B cell (primary cell): ENCODE measurements at places on chromosomes 11 and 22. TPM values are rescaled to one million over a fixed set of nuclear protein-coding genes. Genes with fewer than 3 reads are reported as not detected.

DNA sequence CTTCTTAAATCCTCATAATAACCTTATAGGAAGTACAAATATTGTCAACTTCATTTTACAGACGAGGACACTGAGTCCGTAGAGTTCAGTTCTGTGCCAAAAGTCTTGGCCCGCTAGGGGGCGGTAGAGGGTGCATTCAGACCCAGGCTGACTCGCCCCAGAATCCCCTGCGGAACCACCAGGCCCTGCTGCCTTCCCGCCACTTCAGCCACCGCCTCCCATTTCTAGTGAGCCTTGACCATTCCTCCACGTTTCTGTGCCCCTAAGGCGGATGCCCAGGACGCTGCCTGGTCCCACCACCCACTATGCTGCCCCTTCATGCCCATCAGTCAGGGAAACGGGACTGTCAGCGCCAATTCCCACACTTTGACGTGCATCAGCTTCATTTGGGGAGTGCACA lies 19.1 kb downstream of the SYT13 start:
- H3K27me3 ChIP-seq: peaks cover 5% of the 10 kb centered on the region
- H3K27ac ChIP-seq: no peak overlapping the region
- H3K4me1 ChIP-seq: no peaks in the 10 kb centered on the region
- DNase-seq: no peak
- no peaks in the 10 kb centered on the region for H3K36me3 ChIP-seq
- H3K4me3 ChIP-seq: no peak overlapping the region

DNA sequence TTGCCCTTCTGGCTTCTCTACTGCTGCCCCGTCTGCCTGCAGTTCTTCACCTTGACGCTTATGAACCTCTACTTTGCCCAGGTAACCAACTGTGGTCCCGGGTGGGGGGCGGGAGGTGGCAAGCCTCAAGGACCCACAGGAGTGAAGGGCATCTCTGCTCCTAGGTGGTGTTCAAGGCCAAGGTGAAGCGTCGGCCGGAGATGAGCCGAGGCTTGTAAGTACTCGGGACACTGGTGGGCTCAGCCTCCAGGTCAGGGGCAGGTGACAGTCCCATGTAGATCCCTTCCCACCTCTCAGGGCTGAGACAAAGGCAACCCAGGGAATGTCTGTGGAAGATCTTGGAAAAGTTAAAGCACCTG lies 1.1 kb downstream of the GPR137 start:
- DNase-seq: no peak
- no peak overlapping the region for H3K27ac ChIP-seq
- no peaks in the 10 kb centered on the region for H3K27me3 ChIP-seq
- H3K36me3 ChIP-seq: no peaks in the 10 kb centered on the region

Gene BIRC3
- total RNA-seq: 419 and 428 TPM in 2 replicates

Gene CASP12
- total RNA-seq: not detected in 2 replicates

Gene SLC7A4
- not detected in 2 replicates for total RNA-seq

DNA sequence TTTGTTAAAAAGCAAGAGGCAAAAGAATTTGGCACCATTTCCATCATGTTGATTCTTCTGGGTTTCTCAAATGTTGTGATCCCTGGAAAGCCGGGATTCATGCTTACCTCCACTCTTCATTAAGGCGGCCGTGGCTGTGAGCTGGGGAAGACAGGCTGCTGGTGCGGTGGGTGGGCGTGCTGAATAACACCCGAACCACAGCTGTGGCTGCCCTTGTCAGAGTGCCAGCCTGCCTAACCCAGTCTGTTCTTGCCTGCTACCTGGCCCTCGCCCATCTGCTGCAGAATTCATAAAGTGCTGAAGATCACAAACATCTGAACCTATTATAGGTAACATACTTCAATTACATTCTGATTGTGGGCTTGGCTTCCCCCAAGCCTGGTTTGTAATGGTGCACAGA lies 95.8 kb upstream of the RCN1 start:
- no peak for DNase-seq
- H3K4me3 ChIP-seq: no peak overlapping the region
- H3K27ac ChIP-seq: no peak overlapping the region
- H3K36me3 ChIP-seq: no peaks in the 10 kb centered on the region
- no peaks in the 10 kb centered on the region for H3K27me3 ChIP-seq
- H3K4me1 ChIP-seq: no peaks in the 10 kb centered on the region

GRCh38 chr11:128164080-128164741 lies 423.1 kb downstream of the ETS1 start:
- H3K36me3 ChIP-seq: no peaks in the 10 kb centered on the region
- H3K4me3 ChIP-seq: no peak overlapping the region
- peaks cover 5% of the 10 kb centered on the region for H3K4me1 ChIP-seq
- no peak for DNase-seq

- H3K4me1 ChIP-seq: no peaks in the 10 kb centered on the region
- no peak overlapping the region for H3K27ac ChIP-seq
- no peak overlapping the region for H3K4me3 ChIP-seq
- no peaks in the 10 kb centered on the region for H3K36me3 ChIP-seq
- no peak for DNase-seq
- no peaks in the 10 kb centered on the region for H3K27me3 ChIP-seq
These were observed 71.3 kb downstream of the TSPAN18 start for GRCh38 chr11:44797886-44798606.

- no peaks in the 10 kb centered on the region for H3K4me1 ChIP-seq
- H3K27me3 ChIP-seq: no peaks in the 10 kb centered on the region
- H3K36me3 ChIP-seq: no peaks in the 10 kb centered on the region
- no peak overlapping the region for H3K4me3 ChIP-seq
These were observed 29.1 kb downstream of the RAB38 start for GRCh38 chr11:88146106-88146505.

- peaks cover 74% of the 10 kb centered on the region for H3K4me1 ChIP-seq
- DNase-seq: no peak
- H3K27ac ChIP-seq: no peak overlapping the region
- H3K4me3 ChIP-seq: no peak overlapping the region
- no peaks in the 10 kb centered on the region for H3K36me3 ChIP-seq
These were observed 131.6 kb downstream of the MAML2 start for GRCh38 chr11:96211436-96211835.

DNA sequence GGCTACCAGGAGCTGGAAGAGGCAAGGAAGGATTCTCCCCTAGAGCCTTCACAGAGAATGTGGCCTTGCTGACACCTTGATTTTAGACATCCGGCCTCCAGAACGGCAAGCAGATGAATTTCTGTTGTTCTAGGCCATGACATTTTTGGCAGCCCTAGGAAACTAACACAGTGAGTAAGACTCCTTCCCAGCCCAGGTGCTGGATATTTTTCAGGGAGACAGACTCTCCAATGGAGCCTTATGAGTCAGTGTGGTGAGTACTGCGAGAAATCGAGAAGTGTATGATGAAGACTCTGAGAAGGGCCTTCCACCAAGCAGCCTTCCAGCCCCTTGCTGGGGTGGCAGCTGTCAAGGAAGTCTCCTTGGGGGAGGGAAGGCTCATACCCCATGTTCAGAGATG lies 114.4 kb downstream of the OSBP2 start:
- no peak overlapping the region for H3K4me3 ChIP-seq
- peaks cover 7% of the 10 kb centered on the region for H3K27me3 ChIP-seq
- H3K27ac ChIP-seq: no peak overlapping the region

- no peaks in the 10 kb centered on the region for H3K27me3 ChIP-seq
- H3K36me3 ChIP-seq: no peaks in the 10 kb centered on the region
- DNase-seq: no peak
- peaks cover 13% of the 10 kb centered on the region for H3K4me1 ChIP-seq
- H3K27ac ChIP-seq: no peak overlapping the region
- no peak overlapping the region for H3K4me3 ChIP-seq
These were observed 113.8 kb downstream of the RBFOX2 start for GRCh38 chr22:35914665-35915476.

- no peak overlapping the region for H3K27ac ChIP-seq
- no peak overlapping the region for H3K4me3 ChIP-seq
- H3K36me3 ChIP-seq: no peaks in the 10 kb centered on the region
- no peak for DNase-seq
These were observed 2.5 kb downstream of the KCNJ4 start for GRCh38 chr22:38452373-38453065.

GRCh38 chr11:2885017-2885677 lies 428 bp downstream of the CDKN1C start:
- peaks cover 14% of the 10 kb centered on the region for H3K27me3 ChIP-seq
- peak; percentile 67 for DNase-seq
- peaks cover 20% of the 10 kb centered on the region for H3K4me1 ChIP-seq

Gene SMCO4
- 2.0 and 3.6 TPM in 2 replicates for total RNA-seq

DNA sequence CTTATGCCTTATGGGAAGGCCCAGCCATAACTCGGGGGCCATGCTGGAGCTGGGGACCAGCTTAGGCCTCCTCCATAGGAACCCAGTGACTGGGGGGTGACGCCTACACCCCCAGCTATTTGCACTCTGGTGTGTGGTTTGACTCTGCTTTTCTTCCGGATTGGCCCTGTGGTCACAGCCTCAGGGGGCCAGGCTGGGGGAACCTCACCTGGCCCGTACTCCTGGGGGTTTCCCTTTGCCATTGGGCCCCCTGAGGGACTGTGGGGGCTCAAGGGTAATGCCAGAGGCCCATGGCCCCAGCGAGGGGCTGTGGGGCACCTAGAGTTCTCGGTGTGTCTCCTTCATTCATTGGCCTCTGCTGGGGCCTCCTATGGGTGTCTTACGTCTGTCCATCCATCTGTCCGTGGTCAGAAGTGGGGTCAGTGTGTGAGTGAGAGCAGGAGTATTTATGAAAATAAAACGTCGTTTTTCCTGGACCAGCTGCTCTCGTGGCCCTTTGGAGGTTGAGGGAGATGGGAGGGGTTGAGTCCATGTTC lies 6.3 kb upstream of the SH3BP1 start:
- H3K27ac ChIP-seq: peak overlapping the region; percentile 94
- DNase-seq: peak; percentile 76
- H3K27me3 ChIP-seq: no peaks in the 10 kb centered on the region
- H3K4me1 ChIP-seq: peaks cover 68% of the 10 kb centered on the region
- H3K4me3 ChIP-seq: peak overlapping the region; percentile 0
- peaks cover 16% of the 10 kb centered on the region for H3K36me3 ChIP-seq

DNA sequence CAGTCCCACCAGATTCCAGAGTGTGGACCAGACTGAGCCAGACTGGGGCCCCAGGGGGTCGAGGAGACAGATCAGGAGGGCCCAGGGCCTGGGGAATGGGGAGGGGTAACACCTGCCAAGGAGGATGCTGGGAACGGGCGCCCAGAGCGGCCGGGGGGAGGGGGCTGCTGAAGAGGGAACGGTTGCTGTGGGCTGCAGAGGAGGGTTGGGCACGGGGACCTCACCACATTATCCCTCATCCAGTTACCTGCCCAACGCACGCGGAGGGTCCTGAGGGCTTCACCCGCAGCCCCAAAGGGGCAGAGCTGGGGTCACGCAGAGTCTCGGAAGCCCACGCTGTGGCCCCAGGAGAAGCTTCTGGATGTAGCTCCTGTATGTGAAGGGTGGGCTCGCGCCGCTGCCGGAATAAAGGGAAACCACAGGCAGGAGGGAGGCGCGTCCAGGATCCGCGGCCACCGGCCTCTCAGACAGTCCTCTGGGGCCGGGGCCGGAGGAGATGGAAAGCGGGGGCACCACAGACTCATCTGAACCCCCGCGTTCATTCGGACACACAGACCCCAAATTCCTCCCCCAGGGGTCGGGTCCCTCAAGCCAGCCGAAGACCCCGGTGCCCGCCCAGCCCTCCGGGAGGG lies 866 bp upstream of the SELENOO start:
- H3K36me3 ChIP-seq: peaks cover 24% of the 10 kb centered on the region
- no peaks in the 10 kb centered on the region for H3K27me3 ChIP-seq
- H3K4me3 ChIP-seq: peak overlapping the region; percentile 80
- H3K4me1 ChIP-seq: peaks cover 33% of the 10 kb centered on the region
- no peak for DNase-seq

GRCh38 chr22:27420817-27421361 lies 380.7 kb downstream of the MN1 start:
- no peak for DNase-seq
- no peaks in the 10 kb centered on the region for H3K36me3 ChIP-seq
- H3K27ac ChIP-seq: no peak overlapping the region
- no peak overlapping the region for H3K4me3 ChIP-seq

Gene NLRP14
- total RNA-seq: 0.07 TPM in 1 of 2 replicates, not detected in the other

Gene SLC35E4
- 2.9 and 3.4 TPM in 2 replicates for total RNA-seq

DNA sequence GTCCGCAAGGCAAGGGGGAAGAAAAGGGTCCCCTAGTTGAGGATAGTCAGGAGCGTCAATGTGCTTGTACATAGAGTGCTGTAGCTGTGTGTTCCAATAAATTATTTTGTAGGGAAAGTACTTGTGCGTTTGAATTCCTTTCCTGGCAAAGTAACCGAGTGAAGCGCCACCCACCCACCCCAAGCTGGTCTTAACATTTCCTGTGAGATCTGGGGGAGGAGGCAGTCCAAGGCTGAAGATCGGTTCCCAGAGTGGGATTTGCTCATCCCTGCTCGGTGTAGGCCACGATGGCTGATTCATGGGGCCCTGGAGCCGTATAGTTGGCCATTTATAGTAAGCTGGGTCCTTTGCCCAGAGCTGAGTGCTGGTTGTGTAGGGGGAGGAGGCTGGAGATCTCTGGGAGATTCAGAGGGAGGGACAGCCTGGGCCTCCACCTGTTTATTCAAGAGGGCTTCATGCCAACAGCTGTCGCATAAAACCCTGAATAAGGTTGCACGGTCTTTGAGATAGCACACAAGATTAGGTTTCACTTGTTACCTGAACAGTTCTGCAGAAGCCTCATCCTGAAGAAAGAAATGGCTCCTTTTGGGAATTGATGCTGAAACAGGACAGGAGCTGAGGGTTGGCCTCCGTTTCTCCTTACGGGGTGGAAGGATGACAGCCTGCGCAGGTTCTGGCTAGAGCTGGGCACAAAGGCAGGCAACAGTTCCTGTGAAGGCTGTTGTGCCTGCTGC lies 2.4 kb downstream of the ATF4 start:
- peaks cover 43% of the 10 kb centered on the region for H3K4me1 ChIP-seq
- peak overlapping the region; percentile 6 for H3K27ac ChIP-seq
- DNase-seq: peak; percentile 41

GRCh38 chr11:78373689-78374088 lies 43.9 kb downstream of the GAB2 start:
- H3K4me3 ChIP-seq: no peak overlapping the region
- DNase-seq: no peak
- peaks cover 4% of the 10 kb centered on the region for H3K4me1 ChIP-seq
- H3K27me3 ChIP-seq: no peaks in the 10 kb centered on the region

DNA sequence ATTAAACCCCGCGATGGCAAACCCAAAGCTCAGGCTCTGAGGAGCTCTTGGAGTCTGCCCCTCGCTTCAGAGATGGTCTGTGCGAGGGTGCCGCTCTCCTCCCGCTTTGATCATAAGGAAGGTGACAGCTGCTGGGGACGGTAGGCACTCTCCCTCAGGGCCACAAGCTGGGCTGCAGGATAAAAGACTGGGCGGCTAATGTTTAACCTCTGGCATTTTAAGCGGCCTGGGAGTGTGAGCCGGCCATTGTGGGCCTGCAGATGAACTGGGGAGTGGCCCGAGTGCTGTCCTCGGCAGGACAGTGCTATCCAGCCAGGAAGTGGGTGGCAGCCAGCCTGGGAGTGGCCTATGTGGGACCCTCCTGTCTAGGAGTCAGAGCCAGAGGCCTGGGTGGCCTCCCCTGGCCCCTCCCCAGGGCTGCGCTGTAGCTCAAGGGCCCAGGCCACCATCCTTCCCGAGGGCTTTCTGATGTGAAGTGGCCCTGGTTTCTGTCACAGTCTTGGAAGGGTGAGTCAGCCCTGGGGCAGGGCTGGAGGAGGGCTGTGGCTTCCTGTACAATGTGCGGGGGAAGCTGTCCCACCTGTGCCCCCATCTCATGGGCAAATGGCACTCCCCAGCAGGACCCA lies 58.7 kb upstream of the PRODH start:
- no peak overlapping the region for H3K4me3 ChIP-seq
- H3K36me3 ChIP-seq: no peaks in the 10 kb centered on the region
- H3K27me3 ChIP-seq: peaks cover 7% of the 10 kb centered on the region
- H3K4me1 ChIP-seq: no peaks in the 10 kb centered on the region
- H3K27ac ChIP-seq: no peak overlapping the region
- DNase-seq: no peak
